Activated effector memory CD4-positive, alpha-beta T cell treated with Interleukin-2 at 50 U/mL for 16 hours (primary cell): ENCODE measurements at places on chromosomes 3 and 15.

- no peak for DNase-seq
Observed at GRCh38 chr3:119329551-119329950, 35.4 kb downstream of the ARHGAP31 start.

DNA sequence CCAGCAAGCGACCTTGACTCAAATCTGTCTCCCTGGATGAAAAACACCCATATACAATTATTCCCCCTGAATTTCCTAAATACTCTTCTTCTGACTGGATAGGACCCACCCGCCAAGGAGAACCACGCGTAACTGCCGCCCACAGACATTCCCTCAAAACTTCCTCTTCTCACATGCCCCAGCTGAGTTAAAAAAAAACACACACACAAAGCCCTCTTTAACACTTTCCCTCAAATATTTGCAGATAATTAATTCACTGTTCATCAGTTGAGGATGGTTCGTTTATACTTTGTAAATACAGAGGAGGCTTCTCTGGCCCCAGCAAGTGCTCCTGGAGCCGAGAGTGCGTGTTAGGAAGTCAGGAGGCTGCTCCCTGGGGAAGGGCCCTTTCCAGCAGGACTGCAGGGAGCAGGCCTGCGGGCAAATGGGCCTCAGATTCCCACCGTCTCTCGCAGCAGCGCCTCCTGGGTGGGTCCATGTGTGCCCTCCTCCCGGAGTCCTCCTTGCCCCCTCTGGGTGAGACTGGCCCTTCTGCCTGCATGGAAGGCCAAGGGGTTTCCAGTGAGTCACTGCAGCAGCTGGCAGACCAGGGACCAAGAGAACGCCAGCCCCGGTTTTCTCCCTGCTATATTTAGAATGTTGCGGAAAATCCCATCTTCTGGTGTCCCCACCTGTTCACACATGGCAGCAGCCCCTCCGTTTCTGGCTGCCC is 46.8 kb downstream of the MGLL start:
- no peak for DNase-seq

DNA sequence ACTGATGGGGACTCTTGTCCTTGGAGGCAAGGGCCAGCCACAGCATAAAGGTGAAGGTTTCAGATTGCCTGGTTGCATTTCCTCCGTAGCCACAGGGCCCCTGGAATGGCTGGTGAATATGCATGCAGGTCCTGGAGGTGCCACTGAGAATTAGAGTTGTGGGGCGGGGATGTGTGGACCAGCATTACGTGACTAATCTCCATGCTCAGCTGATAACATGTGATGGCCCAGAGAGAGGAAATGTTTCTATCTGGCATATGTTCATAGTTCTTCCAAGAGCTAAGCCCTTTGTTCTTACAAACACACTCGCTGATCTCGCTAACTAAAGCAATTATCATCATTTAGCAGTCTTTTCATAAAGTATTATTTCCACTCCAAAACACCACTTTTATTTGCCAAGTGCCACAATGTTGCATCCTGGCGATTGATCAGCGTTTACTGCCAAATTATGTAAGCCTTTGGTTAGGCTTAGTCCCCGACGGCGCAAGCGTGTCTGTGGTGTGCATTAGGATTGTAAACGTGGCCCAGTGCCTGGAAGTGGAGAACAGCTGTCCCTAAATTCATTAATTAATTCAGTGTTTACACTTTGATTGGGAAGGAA is 55.9 kb downstream of the CGNL1 start:
- no peak for DNase-seq

GRCh38 chr3:63909431-63909830 is 2.8 kb downstream of the SCAANT1 start:
- no peak for DNase-seq

GRCh38 chr3:79490165-79491028 is 277.4 kb downstream of the ROBO1 start:
- DNase-seq: no peak

DNA sequence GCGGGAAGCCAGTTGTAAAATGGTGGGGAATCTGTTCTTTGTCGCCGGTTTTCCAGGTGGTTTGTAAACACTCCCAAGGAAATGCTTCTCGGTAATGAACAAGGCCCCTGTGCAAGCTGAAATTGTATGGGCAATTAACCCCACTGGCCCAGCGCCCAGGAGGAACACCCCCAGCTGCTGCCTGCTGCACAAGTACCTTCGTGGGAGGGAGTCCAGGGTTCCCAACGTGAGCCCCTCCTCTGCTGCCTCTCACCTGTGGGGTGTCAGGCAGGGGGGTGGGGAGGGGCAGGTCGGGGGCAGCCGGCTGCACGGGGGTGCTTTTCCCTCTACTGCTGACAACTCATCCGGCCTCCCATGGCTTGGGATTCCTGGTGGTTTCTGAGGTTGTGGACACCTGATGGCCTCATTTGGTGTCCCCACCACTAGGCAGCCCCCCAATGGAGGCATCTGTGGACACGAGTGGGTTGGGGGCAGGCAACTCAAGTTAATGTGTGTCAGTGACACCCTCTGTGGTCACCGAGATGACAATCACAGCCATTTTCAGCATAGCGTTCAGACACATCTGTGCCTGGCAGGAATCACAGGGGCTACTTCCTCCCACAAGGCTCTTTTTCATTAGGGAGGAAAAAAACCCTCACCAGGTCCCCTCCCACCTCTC is 35.6 kb upstream of the PRR23E start:
- no peak for DNase-seq

GRCh38 chr15:59249816-59250215 is 43.2 kb downstream of the LDHAL6B start:
- DNase-seq: no peak

GRCh38 chr3:140316868-140317400 is 360.9 kb upstream of the TRIM42 start:
- DNase-seq: no peak

DNA sequence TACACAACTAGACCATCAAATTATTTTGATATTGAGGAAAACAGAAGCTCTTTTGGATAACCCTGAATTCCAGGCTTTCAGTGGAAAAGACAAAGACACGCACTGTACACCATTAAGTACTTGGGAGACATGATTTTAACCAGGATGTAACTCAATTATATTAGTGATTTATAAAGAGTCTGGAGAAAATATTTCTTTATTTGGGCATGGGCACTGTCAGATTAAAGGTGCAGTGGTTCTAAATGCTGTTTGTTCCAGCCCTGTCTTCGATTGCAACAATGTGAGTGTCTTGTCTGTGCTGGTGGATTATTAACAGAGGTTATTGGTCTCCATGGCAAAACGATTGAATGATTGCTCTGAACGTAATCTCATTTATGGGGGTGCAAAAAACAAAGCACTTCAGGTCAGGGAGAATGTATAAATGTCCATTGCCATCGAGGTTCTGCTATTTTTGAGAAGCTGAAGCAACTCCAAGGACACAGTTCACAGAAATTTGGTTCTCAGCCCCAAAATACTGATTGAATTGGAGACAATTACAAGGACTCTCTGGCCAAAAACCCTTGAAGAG is at the start of gene TM4SF4:
TSS of gene TM4SF4 (plus strand) at position 448 of the 568 bp plus-strand sequence. CDS start 181 bp downstream, outside the sequence.
- no peak for DNase-seq

- DNase-seq: no peak
Observed at GRCh38 chr15:74506515-74506840, 34.5 kb upstream of the ARID3B start.

GRCh38 chr3:24680214-24680967 is 185.7 kb upstream of the THRB start:
- no peak for DNase-seq

DNA sequence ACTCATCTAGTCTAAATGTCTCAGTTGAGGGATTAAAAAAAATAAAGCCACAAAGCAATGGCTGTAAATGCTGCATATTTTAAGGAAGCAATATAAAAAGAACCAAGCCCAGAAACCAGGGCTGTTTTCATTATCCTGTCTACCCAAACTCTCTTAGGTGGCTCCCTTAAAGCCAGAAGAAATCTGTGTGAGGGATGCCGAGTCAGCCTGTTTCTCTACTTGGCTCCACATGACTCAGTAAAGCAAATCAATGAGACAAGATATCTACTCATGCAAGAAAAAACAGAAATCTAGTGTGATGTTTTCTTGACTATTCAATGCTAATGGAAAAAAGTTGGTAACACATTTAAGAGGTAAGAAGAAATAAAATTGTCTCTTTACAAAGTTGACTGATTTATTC is 296.2 kb downstream of the ZBTB20 start:
- DNase-seq: no peak

GRCh38 chr3:31305340-31305739 is 227.4 kb upstream of the STT3B start:
- no peak for DNase-seq

GRCh38 chr3:190338717-190339116 is 16.5 kb upstream of the CLDN1 start:
- DNase-seq: no peak

DNA sequence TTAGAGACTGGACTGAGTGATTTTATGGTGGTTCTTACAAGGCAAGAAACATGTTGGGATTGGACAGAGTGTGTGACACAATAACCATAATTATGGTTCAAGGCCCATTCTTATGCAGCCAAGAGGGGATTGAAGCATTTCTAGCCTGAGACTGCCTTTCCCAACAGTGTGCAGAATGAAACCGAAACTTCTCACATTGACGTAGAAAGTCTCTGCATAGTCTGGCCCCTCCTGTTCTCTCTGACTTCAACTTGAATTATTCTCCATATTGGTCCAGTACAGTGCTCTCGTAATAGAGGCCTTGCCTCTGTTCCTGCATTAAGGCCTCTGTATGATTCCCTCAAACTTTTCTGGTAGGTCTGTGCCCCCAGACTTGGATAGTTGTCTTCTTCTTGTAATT is 138.3 kb downstream of the DIPK2A start:
- DNase-seq: no peak

DNA sequence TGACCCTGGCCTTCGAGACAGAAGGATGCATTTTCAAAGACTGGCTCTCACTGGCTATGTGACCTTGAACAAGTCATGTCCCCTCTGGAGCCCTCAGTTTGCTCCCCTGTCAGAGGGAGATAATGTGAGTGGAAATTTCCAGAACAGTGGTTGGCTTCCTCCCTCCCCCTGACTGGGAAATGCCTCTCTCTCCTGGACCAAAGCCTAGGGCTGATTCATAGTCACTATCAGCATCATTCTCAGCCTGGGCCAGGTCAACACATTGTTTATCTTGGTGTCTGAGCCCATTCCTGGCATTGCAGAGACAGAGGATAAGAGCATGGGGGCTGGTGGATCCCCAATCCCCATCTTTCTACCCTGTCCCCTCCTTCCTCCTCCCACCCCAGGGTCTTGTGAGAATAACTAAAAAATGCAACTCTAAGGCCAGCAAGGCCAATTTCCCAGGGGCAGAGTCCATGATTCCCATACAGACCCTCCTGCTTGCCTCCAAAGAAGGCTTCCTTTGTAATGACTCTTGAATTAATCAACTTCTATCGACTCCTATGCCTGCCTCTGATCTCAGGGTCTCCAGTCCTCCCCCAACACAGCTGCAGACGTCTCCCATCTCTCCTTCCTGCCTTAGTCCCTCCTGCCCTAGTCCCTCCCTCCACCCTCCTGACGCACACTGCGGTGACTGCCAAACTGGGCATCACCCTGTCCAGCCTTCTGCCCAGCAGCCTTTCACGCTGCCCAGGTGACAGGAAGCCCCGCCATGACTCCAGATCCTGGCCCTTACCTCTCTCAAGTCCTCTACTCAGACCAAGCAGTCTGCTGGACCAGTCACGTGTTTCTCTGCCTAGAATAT is 35.4 kb upstream of the CORO2B start:
- no peak for DNase-seq

DNA sequence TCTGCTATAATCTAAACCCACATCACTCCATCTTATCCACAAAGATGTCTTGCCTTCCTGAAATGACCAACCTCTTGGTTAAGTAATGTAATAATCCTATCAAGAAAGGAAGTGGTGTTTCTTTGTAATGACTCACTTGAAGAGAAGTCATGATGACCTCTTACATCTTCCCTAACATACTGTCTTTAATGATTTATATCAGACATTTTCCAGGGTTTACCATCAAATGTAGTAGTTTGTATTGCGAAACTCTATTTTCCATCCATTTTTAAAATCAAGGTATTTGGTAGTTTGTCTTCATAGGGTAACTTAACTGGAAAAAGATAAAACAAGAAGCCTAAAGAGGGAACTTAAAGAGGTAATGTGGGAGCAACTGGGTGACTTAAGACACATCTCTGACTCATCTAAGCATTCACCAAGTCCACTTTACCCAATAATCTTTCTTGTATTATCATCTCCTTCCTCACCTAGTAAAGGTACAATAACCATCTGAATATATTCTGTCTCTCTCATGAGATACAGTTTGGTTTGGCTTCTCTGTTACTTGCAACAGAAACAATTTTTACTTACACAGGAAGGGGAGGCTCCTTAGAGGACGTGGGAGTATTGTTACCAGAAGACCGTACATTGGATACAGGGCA is 5.7 kb upstream of the MAPK6 start:
- DNase-seq: no peak

- DNase-seq: no peak
Observed at GRCh38 chr3:72636969-72637597, 211.2 kb downstream of the SHQ1 start.

DNA sequence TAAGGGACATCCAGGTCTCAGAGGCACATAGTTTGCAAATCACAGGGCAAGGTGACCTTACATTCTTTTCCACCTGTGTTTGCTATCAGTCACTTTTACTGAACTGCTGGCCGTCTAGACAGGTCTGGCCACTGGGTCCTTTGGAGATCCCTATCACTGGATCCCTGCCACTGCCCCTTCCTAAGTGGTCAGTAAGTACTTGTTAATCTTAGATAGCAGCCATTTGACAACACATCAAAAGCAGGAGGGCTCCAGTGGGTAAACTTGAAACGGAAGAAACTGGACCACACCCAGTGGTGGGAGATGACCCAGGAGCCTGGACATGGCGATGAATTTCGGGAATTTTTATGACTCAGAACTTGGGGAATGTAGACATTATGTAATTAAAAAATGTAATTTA is 28.9 kb upstream of the RASGRP1 start:
- no peak for DNase-seq

DNA sequence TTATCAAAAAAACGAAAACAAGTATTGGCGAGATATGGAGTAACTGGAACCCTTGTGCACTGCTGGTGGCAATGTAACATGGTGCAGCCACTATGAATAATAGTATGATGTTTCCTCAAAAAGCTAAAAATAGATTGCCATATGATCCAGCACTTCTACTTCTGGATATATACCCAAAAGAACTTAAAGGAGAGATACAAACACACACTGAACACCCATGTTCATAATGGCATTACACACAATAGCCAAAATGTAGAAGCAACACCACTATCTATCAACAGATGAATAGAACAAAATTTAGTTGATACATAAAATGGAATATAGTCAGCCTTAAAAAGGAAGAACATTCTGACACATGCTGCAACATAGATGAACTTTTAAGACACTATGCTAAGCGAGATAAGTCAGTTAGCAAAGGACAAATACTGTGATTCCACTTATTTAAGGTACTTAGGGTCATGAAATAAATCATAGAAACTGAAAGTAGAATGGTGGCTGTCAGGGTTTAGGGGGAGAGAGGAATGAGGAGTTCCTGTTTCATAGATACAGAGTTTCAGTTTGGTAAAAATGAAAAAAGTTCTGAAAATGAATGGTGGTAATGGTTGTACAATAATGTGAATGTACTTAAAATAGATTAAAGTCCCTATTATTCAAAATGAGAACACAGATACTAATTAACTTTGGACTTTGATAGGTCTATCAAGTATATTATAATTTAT is 59.4 kb upstream of the IMPG2 start:
- no peak for DNase-seq
